ENCODE measurements at places on chromosomes 7 and 10. TPM values are rescaled to one million over a fixed set of nuclear protein-coding genes. Genes with fewer than 3 reads are reported as not detected.

DNA sequence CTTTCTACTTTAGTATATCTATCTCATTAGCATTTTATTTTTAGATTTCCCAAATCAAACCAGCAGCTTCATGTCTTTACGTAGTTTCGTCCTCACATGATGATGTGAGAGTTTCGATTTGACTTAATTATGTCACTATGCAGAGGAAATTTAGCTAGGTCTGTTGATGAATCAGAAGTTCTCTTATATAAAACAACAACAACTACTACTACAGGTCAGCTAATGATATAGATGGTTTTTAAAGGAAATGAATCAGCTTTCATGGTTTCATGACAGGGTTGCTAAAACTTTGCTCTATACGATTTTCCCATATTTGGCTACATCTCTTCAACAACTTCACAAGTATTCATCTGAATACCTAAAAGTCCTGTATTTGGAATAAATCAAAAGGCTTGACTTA, 28.6 kb downstream of the JAZF1 start:
- DNase-seq: no peak

GRCh38 chr10:113498997-113499396, 53.9 kb upstream of the HABP2 start:
- no peak for DNase-seq

GRCh38 chr7:739455-739982, 12.4 kb upstream of the PRKAR1B start:
- no peak for DNase-seq

The MAGI2 gene
- polyA plus RNA-seq: 34.3 TPM

The EPO gene
- 0.16 TPM for polyA plus RNA-seq

Measured in renal pelvis (tissue), 12 donors.